Smooth muscle cell of the coronary artery (primary cell): ENCODE measurements at places on chromosomes 16 and 17. TPM values are rescaled to one million over a fixed set of nuclear protein-coding genes. Genes with fewer than 3 reads are reported as not detected.

Gene ZG16
- total RNA-seq = not detected in 2 replicates

Gene CD300LF
- not detected in 2 replicates for total RNA-seq

Gene KRT31
- total RNA-seq = not detected in 2 replicates

Gene CACNG1
- not detected in 2 replicates for total RNA-seq

Gene EXOC3L1
- total RNA-seq = 0.47 TPM in 1 of 2 replicates, not detected in the other

Gene NPIPA8
- total RNA-seq = not detected in 2 replicates

Gene ZNF469
- total RNA-seq = 0.23 and 1.7 TPM in 2 replicates

Gene CMC2
- total RNA-seq = 31.2 and 73.3 TPM in 2 replicates

Gene NPIPB2
- total RNA-seq = 1.4 and 2.0 TPM in 2 replicates

Gene SLC13A2
- not detected in 2 replicates for total RNA-seq

Gene ITGAX
- total RNA-seq = under 0.01 TPM in 1 of 2 replicates, not detected in the other

Gene TCAP
- 0.23 and 0.70 TPM in 2 replicates for total RNA-seq

Gene PCGF2
- 1.5 and 5.3 TPM in 2 replicates for total RNA-seq
